ENCODE measurements at places on chromosomes 3 and 15.

GRCh38 chr3:15781131-15781530, 16.6 kb downstream of the ANKRD28 start:
- no peak for DNase-seq

GRCh38 chr15:73617301-73617831, 15.8 kb downstream of the NPTN start:
- no peak for DNase-seq

- no peak for DNase-seq
Measured at GRCh38 chr3:169865176-169865767, 4.5 kb downstream of the LRRC31 start.

GRCh38 chr3:123347205-123347604, 101.7 kb downstream of the ADCY5 start:
- DNase-seq, result no peak

DNA sequence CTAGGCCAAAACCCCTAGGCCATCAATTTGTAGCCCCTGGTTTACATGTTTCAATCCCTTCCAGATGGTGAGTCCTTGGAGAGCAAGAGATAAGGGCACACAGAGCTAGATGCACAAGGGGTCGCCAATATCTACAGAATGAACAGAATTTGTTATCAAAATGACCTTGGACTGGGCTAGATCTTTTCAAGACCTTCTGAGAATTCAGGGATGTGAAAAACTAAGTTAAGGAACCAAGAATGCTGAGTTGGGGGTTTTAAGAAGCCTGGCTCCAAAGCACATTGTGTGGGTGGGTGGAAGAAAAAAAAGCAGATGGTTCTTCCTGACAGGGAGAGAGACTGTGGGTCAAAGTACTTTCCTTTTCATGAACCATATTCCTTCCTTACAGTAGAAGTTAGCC, 10.2 kb downstream of the CDCP1 start:
- no peak for DNase-seq

DNA sequence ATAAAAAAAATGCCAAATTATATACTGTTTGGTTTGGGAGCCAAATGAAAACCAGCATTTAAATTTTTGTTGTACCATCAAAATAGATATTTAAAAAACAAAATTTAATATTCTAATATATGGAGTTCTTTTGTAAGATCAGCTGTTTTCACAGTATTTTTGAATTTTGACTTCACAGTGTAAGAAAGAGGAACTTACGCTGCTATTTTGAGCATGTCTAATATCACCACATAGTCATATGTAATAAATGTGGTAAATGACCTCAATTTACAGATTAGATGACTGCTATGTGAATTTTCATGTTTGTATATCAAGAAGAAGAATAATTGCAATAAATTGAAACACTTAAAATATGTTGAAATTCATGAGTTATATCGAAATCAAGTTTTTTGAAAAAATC, 189.6 kb downstream of the ARRDC4 start:
- no peak for DNase-seq

- no peak for DNase-seq
Measured at GRCh38 chr3:150920236-150920635, 15.0 kb upstream of the MINDY4B start.

DNA sequence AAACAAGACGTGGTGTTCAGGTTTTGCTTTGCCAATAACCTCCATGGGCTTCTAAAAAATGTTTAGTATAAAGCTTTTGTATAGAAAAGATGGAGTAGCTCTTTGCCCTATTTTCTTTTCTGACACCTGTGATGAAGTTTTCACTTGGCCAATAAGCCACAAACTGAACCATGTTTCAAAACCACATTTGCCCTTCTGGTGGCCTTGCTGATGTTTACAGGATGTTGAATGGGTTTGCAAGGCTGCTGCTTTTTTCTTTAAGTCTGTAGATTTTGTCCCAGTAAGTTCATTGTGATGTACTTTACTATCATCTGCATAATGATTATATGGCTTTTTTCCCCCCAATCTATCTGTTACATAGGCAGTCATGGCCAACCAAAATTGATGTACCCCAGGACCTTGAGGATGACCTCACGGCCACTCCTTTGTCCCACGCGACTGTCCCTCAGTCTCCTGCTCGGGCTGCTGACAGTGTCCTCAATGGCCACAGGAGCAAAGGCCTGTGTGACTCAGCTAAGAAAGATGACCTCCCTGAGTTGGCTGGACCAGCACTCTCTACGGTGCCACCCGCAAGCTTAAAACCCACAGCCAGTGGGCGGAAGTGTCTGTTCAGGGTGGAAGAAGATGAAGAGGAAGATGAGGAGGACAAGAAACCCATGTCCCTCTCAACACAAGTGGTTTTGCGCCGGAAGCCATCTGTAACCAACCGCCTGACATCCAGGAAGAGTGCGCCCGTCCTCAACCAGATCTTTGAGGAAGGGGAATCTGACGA, 60.8 kb downstream of the SNRK start:
- no peak for DNase-seq

GRCh38 chr15:85679231-85679630, 115.5 kb downstream of the KLHL25 start:
- no peak for DNase-seq

DNA sequence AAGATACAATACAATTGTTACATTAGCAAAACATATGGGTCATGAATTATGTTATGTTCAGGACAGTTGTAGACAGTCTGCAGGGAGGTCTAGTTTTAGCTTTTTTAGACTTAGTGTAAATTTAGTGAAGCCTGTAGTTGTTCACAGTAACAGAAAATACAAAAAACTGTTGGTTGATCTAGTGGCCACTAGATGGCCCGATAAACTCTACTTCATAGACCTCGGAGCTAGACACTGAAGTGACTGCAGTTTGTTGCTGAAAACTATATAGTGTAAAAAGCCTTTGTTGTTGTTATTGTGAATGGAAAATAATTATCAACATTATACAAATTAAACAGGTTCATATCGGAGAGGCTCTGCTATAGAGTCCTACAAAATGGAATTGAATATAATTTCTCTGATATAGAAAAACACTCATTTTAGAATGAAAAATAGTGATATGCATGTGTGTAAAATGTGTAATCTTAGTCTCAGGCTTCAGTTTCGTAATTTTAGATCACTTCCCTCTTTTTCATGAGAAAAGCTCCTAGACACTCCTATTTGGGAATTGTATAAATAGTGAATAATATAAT, 18.3 kb downstream of the MAGEL2 start:
- DNase-seq, result no peak

DNA sequence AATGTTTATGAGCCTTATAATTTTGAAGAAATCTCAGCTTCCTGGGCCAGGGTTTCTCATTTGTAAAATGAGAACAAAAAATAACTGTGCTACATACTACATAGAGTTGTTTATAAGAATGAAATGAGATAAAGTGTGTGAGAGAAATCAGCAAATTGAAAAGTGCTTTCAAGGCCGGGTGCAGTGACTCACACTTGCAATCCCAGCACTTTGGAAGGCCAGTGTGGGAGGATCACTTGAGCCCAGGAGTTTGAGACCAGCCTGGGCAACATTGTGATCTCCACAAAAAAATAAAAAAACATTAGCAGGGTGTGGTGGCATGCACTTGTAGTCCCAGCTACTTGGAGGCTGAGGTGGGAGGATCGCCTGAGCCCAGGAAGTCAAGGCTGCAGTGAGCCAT, 22.4 kb downstream of the FOXB1 start:
- DNase-seq, result no peak

DNA sequence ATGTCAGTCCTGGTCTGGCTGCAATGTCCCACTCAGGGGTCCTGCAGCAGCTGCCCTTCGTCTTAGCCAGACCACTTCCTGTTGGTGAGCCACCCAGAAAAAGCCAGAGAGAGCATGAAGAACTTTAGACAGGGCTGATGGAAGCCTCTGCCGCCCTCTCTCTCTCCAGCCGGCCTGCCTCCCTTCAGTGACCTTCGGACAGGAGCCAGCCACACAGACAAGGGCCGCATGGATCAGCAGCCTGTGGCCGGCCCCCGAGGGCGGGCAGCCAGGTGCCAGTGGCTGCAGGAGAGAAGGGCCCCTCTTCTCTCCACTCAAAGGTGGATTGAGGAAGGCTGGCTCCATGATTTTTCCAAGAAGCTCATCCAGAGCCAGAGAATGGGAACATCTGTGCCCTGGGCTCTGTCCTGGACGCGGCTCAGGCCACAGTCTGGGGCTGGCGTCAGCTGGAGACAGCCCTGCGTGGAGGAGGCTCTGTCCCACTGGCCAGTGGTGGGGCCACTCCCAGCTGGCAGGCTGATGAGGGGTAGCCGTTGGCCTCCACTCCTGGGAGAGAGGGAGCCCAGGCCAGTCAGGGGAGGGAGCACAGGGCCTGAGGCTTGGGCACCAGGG, 42.9 kb downstream of the ISG20 start:
- DNase-seq, result no peak

DNA sequence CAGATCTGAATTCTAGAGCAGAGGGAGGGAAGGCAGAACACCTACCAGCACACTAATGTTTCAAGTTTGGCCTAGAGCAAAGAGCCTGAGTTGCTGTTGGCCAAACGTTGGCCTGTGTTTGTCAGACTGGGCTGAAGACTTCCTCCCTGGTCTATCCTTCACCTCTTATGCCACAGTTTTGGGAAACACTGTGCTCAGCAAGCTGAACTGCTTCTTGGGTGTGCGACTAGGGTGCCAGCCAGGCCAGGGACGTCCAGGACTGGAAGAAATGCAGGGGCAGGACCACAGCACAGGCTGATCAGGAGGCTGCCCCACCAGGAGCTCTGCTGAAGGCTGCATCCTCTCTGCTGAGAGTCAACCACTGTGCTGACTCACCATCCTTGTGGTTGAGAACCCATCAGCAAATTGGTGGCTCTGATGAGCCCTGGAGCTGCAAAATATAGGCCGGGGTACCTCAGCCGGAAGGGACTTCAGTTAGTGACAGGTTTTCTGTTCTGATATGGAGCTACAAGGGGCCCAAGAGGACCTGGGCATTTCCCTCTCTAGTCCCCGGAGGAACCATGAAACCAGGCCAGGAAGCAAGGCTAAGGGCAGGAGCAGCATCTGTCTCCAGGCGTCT, 131.6 kb upstream of the RASGRP1 start:
- no peak for DNase-seq

GRCh38 chr15:92071045-92071634, 217.6 kb downstream of the SLCO3A1 start:
- no peak for DNase-seq
